ENCODE measurements at places on chromosomes 2 and 18.

- no peak for DNase-seq
Measured at GRCh38 chr18:22180722-22181121, 11.3 kb downstream of the GATA6 start.

DNA sequence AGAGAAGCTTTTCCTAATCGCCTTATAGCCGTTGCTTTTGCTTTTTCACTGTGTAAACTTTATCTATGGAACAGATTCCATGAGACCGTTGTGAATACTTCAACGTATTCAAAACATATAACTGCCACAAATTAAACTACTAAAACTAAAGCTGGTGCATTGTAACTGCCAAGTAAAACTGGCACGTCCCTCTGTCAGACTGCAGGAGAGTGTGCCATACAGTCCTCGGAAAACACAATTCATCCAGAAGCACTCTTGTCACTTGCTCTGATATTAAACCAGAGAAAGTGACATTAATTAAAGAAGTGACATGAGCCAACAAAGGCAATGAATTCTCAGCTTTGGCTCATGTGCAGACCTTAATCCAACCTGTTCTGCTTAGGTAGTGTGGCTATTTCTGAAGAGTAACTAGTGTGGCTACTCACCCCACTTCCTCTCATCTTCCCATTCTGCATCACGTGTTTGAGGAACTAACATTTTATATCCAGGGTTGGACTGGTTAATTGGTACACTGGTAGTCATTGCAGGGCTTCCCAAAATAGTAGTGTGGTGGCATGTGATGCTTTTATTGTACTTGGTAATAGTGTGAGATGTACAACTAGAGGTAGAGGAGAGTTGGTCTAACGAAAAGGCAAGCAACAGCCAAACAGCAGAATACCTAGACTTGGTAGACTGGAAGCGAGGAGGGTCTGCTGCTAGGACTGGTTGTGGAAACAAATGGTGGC lies 9.7 kb downstream of the VRK2 start:
- DNase-seq: no peak

DNA sequence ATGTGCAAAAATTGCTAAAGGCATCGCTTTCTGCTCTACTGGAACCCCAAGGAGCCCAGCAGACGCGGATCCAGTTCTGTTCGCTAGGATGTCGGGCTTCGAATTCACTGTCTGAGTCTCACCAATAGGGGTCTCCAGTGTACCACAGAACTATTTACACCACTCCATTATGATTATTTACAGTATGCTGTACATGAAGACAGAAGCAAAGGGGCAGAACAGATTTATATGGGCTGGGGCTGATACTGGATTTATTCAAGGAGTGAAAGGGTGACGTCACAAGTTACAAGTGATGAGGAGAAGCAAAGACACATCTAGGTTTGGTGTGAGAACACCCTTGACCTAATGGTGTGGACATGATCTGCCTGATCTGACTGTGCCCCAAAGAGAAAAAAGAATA lies 185.3 kb upstream of the ATP5MC3 start:
- DNase-seq: peak; percentile 13

- DNase-seq: no peak
Measured at GRCh38 chr18:70046796-70047195, 99.1 kb upstream of the CD226 start.

- no peak for DNase-seq
Measured at GRCh38 chr2:121136323-121136722, 148.7 kb downstream of the TFCP2L1 start.

All from G401 (cell line).